NCI-H446 treated with DMSO at 0.1 percent for 48 hours (cell line): ENCODE measurements at places on chromosomes 3 and 15.

DNA sequence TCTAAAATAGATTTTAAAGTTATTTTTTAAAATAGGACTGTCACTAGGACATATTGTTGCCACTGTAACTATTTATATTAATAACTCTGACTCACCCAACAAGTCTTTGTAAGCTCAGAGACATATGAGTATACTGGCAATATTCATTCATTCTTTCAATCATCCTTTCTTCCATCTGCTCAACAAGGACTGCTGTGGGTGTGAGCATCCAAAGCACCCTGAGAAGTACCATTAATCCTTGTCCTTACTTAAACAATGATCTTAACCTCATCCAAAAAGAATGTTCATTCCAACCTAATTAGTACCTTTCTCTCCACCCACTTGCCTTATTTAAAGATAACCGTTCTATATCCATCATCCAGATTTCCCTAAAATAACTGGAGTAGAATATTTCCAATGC lies 94.2 kb upstream of the PPP2R3A start:
- DNase-seq: no peak

GRCh38 chr3:127440384-127440783 lies 150.1 kb downstream of the TPRA1 start:
- no peak for DNase-seq

DNA sequence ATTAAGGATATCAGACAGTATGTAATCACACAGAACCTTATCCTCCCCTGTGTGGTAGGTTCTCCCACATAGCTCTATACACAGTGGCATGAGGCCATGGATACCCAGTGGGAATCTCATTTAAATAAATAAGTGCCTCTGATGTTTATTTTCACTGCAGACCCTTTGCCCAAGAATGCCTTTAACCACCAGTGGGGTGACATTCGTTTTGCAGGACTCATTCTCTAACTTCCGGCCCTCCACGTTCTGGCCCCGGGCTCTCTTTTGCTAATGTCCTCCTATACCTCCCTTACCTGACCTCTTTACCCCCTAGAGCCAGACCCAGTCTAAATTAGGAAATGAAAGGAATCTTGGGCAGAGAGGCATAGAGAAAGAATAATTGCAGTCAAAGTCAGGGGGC lies 8.3 kb downstream of the CCDC80 start:
- no peak for DNase-seq

GRCh38 chr3:89238846-89239245 lies 131.4 kb downstream of the EPHA3 start:
- DNase-seq: no peak

GRCh38 chr15:57662802-57663201 lies 43.7 kb upstream of the POLR2M start:
- no peak for DNase-seq

DNA sequence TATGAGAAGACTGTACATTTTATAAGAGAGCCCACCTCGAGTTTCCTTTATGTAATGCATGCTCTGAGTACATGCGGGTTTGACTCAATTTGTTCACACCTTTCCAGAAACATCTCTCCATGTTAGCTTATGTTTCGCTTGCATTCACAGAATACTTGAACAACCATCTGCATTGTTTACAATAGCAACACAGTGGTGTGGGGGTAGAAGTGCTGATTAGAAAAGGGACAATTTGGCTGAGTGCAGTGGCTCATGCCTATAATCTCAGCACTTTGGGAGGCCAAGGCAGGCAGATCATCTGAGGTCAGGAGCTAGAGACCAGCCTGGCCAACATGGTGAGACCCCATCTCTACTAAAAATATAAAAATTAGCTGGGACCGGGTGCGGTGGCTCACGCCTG lies 60.9 kb downstream of the NCEH1 start:
- no peak for DNase-seq

DNA sequence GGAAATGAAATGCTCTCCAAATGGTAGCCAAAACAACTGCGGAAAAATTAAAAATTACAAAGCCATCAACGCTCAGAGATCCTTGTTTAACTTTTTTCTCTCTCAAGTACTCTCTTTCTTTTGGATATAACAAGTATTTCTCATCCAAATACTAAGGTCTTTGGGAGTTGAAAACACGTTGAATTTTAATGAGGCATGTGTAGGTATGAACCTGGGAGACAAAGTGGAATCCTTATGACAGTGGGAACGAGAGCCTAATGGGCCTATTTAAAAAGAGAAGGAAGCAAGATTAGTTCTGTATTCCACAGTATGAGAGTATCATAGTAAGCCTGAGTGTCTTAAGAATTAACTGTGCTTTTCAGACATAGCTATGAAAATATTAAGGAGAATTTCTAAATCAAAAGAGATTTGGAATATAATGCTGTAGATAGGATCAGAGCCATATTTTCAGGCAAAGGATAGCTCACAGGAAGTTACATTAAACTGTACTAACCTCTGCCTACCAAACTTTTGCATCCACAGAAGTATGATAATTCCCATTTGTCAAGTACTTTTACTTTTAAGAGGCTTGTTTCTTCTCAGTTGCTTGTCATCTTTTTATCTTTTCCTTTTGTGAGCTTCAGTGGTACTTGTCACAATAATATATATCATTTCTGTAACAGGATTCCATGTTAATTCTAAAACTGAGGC lies 759 bp downstream of the CD96 start:
- DNase-seq: no peak

- DNase-seq: no peak
Measured at GRCh38 chr15:77030048-77030927, 35.4 kb downstream of the PSTPIP1 start.

- no peak for DNase-seq
Measured at GRCh38 chr15:72237853-72238224, 6.8 kb upstream of the PKM start.

DNA sequence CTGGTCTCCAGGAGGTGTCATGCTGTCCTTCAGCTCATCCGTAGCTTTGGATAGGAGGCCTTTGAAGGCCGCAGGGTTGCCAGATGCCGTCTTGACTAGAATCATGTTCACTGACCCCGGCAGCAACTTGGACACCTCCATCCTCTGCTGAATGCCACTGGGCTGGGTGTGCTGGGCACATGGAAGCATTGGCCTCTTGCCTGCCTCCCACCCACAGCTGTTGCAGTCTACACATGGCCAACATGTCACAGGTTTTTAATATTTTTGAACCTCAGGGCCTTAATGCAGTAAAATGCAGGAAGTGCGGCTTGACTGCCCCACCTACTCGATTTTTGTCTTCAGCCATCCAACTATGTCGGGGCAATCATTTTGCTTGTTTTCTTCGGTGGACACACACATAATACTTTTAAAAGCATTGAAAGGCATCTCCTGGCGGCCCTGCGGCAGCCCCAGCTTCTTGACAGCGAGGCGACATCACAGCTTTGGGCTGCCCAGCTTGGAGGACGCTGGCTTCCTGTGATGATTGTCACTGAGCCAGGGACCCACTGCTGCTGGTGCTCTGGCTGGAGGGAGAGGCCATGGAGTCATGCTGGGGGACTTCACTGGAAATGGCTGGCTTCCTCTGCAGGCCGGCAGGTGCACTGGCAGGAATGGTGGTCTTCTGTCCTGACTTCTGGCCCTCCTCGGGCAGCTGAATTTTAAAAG lies 31.6 kb upstream of the ACAD9 start:
- DNase-seq: no peak
